ENCODE measurements at places on chromosomes 12 and 14. TPM values are rescaled to one million over a fixed set of nuclear protein-coding genes. Genes with fewer than 3 reads are reported as not detected.

RAD9B gene
- 1.5 TPM for total RNA-seq

CEBPE gene
- 0.19 TPM for total RNA-seq

GLT1D1 gene
- 0.30 TPM for total RNA-seq

GRCh38 chr12:54217774-54218241, 29.0 kb upstream of the SMUG1 start:
- peaks cover 12% of the 10 kb centered on the region for H3K27me3 ChIP-seq
- H3K36me3 ChIP-seq, result no peaks in the 10 kb centered on the region
- H3K4me3 ChIP-seq, result peak overlapping the region; percentile 69
- H3K27ac ChIP-seq, result no peak overlapping the region

GRCh38 chr14:45811155-45811554, 558.2 kb upstream of the MIS18BP1 start:
- no peaks in the 10 kb centered on the region for H3K27me3 ChIP-seq
- no peak overlapping the region for H3K4me3 ChIP-seq
- H3K4me1 ChIP-seq, result no peaks in the 10 kb centered on the region
- no peak overlapping the region for H3K27ac ChIP-seq
- no peak for DNase-seq

- no peak for DNase-seq
- H3K4me3 ChIP-seq, result no peak overlapping the region
- H3K27ac ChIP-seq, result no peak overlapping the region
- no peaks in the 10 kb centered on the region for H3K36me3 ChIP-seq
- H3K4me1 ChIP-seq, result peaks cover 3% of the 10 kb centered on the region
Observed at GRCh38 chr14:99148861-99149610, 123.0 kb downstream of the BCL11B start.

- H3K27ac ChIP-seq, result peak overlapping the region; percentile 79
- peaks cover 26% of the 10 kb centered on the region for H3K4me1 ChIP-seq
- peak overlapping the region; percentile 78 for H3K4me3 ChIP-seq
- peaks cover 6% of the 10 kb centered on the region for H3K36me3 ChIP-seq
- no peak for DNase-seq
- H3K27me3 ChIP-seq, result no peaks in the 10 kb centered on the region
Observed at GRCh38 chr12:132190012-132190755, 45.9 kb downstream of the NOC4L start.

DNA sequence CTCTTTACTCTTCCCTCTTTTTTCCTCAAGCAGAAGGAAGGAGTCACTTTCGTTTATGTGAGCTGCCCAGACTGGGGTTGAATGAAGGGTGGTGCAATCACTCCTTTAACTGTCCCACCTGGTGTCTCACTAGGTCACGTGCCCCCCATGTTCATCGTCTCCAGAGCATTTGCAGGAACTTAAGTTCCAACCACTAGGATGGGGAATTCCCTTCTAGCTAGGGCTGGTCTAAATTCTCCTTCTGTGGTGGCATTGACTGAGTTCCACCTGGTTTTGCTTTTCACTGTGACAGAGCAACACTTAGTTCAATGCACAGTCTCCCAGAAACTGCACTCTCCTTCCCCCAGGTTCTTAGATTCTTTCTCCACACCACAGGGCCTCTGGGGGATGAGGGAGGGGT, 9.5 kb downstream of the FANCM start:
- peaks cover 12% of the 10 kb centered on the region for H3K36me3 ChIP-seq
- no peak overlapping the region for H3K27ac ChIP-seq
- H3K27me3 ChIP-seq, result no peaks in the 10 kb centered on the region
- H3K4me3 ChIP-seq, result no peak overlapping the region
- peaks cover 12% of the 10 kb centered on the region for H3K4me1 ChIP-seq

DNA sequence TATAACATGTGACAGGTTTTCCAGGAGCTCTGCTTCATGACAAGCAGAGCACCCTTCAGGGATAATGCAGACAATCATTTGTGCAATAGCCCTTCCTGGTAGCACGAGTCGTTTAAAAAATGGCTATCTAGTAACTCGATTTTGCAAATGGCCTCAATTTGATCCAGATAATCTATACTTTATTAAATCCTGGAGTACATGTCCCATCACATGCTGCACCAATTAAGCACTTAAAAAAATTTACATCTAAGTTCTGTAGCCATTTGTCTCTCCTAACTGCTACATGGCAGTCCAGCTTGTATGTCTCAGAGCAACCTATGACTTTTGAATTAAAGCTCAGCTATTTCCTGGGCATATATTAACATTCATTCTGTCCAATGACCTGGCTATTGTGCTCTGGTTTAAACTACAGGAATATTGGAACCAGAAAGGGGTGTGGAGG, 79.8 kb downstream of the TTC8 start:
- H3K27ac ChIP-seq, result no peak overlapping the region
- H3K4me3 ChIP-seq, result no peak overlapping the region
- DNase-seq, result no peak
- no peaks in the 10 kb centered on the region for H3K4me1 ChIP-seq
- H3K36me3 ChIP-seq, result no peaks in the 10 kb centered on the region
